Activated CD4-positive, alpha-beta memory T cell treated with anti-CD3 and anti-CD28 coated beads, Interleukin-2, amount 10 ng/mL, durations not matched to agents 7 days and 5 days (primary cell): ENCODE measurements at places on chromosomes 16 and 17.
A peak's percentile ranks its signal among the peaks of the same experiment; 100 is the strongest.

- DNase-seq = no peak
Measured at GRCh38 chr16:2952679-2953078, 11.4 kb upstream of the KREMEN2 start.

DNA sequence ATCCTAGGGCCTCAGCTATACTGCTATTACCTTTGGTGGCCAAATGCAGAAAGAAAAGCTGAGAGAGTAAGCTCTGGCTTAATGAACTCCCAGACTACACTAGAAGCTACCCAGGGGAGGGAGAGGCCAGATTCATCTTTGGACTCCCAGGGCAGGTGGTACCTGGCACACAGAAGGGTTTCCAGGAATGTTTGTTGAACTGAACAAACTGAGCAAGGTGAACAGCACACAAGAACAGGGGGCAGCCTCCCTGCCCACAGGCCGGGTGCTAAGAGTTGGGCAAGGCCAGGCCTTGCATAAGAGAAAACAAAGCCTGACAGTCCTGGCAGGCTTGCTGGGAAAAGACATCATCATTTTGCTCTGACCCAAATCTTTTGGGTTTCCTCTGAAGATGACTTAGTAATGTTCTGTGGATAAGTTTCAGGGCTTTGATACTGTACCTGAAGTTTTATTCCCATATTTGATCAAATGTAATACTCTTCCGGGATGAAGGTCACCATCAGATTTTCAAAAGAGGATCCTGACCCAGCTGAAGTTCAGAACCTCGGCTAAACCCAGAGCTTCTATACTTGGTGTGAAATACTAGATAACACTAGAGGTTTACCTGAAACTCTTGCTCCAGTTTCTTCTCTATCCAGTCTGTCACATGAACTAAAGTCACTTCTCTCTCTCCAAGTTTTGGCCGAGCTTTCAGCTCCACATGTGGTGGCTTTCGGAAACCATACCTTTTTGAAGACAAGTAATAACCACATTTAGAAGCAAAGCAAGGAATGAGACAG lies 20.5 kb upstream of the ERN1 start:
- DNase-seq = no peak

DNA sequence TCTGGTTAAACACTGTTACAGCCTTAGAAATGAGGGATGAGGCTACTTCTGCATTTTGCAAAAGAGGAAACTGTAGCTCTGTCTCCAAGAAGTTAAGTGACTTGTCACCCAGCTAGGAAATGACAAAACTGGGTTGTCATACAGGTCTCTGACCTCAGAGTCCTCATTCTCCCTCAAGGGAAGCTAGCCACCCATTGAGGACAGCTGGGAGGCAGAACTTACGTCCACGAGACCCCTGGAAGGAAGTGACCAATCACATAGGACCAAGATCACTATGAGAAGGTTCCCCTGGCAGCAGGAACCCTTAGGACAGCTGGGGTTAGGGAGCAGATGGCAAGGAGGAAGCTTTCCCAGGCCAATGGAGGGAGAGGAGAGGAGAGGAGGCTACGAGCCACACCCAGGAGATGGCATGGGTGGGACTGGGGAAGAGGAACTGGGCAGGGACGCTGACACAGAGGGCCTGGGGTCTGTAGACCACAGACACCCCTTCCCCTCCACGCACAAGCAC lies 11.2 kb downstream of the METTL22 start:
- DNase-seq = no peak

DNA sequence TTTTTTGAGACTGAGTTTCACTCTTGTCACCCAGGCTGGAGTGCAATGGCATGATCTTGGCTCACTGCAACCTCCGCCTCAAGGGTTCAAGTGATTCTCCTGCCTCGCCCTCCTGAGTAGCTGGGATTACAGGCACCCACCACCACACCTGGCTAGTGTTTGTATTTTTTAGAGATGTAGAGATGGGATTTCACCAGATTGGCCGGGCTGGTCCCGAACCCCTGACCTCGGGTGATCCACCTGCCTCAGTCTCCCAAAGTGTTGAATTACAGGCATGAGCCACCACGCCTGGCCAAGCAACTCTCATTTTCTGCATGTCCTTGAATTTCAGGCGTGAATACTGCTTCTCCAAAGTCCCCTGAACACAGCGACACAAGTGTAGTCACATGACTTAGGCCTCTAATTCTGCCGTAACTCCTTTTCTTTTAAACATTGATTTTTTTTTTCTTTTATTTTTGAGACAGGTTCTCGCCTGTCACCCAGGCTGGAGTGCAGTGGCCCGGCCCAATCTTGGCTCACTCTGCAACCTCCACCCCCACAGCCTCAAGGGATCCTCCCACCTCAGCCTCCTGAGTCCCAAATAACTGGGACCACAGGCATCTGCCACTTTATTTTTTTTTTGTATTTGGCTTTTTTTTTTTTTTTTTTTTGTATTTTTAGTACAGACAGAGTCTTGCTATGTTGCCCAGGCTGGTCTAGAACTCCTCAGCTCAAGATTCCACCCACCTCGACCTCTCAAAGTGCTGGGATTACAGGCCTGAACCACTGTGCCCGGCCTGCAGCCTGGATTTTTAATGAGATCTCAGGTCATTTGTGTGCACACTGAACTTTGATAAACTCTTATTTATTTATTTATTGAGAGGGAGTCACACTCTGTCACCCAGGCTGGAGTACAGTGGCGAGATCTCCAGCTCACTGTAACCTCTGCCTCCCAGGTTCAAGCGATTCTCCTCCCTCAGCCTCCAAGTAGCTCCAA lies 124.6 kb downstream of the KCNJ18 start:
- DNase-seq = no peak

- DNase-seq = peak; percentile 32
Measured at GRCh38 chr17:1347589-1348323, 52.3 kb downstream of the YWHAE start.

- peak; percentile 43 for DNase-seq
Measured at GRCh38 chr17:80781211-80781610, 210.4 kb upstream of the CHMP6 start.

- DNase-seq = no peak
Measured at GRCh38 chr17:73972901-73973300, 230.6 kb upstream of the RPL38 start.

DNA sequence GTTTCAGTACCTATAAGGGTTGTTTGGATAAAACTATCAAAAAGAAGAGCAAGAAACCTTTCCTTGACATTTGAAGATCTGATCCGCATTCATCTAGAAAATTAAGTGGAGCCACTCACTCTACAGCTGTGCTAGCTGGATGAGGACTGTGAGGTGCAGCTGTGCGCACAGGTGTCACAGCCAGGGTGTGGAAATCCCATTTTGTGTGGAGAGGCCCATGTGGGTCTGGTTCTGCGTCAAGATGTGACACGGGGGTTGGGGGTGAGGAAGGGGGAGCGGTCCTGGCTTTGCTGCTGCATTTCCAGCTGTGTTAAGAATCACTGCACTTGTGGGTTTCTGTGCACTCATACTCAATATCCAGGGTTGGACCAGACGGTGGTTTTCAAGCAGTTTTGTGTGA lies 70.7 kb downstream of the CLEC16A start:
- DNase-seq = no peak

GRCh38 chr17:71360301-71360700 lies 760.5 kb upstream of the SOX9 start:
- DNase-seq = no peak

DNA sequence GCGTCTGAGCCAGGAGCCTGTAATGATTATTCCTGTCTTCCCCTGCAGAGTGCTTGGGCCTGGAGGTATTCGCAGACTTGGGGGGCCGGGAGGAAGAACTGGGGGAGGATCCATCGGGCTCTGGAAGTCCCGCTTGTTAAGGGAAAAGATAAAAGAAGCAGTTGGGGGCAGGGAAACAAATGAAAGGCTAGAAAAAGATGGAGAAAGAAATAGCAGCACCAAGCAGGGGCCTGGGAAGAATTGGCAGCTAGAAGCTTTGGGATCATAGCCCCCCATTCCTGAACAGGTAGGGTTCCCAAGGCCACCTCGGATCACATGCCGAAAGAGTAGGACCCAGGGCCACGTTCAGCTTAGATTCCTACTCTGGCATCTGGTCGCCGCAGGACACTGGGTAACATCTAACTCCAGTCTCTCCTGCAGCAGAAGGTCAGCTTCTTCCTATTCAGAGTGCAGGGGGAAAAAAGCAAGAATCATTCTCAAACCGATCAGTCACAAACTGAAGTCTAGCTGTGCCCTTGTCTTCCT lies 23.6 kb downstream of the ADAM11 start:
- no peak for DNase-seq

GRCh38 chr17:7575481-7575883 lies 4.0 kb upstream of the CD68 start:
- DNase-seq = no peak

- DNase-seq = peak; percentile 69
Measured at GRCh38 chr16:20849589-20850390, 43.5 kb downstream of the REXO5 start.

- no peak for DNase-seq
Measured at GRCh38 chr17:56876766-56877179, 37.1 kb downstream of the TRIM25 start.

DNA sequence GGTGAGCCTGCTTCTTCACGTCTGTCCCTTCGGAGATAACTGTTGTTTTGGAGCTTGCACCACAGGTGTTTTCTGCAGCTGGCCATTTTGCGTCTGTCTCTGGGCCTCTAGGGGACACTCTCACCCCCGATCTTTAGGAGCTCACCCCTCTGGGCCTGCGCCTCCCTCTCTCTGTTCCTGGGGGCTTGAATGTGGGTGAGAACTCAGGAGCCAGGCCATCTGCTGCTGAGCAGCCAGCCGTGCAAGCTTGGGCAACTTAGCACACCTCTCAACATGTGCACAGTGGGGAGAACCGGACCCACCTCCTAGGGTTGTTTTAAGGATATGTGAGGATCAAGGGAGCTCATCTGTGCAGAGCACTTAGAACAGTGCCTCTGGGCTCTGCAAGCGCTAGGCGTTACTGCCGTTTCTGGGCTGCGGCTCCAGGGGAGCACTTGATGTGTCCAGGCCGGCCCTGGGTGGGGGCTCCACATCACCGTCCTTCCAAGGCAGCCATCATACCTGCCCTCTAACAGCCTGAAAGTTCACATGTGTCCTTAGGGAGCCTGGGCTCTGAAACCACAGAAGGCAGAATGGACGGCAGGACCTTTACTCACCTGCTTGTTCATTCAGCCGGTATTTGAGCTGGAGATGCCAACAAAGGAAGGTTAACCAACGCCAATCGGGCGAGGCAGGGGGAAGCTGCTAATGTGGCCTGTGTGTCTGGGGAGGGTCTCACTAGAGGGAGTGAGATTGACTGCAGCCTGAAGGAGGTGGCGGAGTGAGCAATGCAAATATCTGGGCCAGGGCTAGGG lies 66.3 kb downstream of the MRC2 start:
- no peak for DNase-seq

DNA sequence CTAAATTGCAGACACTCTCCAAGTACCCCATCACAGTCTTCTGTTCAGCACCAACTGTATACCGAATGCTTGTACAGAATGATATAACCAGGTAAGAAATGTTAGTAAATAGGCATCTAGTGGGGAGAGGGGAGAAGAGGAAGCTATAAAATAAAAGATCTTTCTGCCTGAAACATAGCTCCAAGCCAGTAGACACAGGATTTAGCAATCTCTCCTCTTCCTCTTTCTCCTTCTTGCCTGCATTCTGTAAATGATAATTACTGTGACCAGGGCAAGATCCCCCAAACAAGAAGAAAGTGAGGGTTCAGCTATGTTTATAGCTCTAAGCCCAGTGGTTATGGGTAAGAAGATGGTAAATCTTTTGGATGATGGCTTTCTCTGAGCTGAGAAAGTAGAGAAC lies 17.9 kb downstream of the ACSM3 start:
- no peak for DNase-seq

- DNase-seq = no peak
Measured at GRCh38 chr16:46783800-46784199, 35.7 kb upstream of the MYLK3 start.

GRCh38 chr16:84029297-84030047 lies 13.1 kb downstream of the SLC38A8 start:
- no peak for DNase-seq

DNA sequence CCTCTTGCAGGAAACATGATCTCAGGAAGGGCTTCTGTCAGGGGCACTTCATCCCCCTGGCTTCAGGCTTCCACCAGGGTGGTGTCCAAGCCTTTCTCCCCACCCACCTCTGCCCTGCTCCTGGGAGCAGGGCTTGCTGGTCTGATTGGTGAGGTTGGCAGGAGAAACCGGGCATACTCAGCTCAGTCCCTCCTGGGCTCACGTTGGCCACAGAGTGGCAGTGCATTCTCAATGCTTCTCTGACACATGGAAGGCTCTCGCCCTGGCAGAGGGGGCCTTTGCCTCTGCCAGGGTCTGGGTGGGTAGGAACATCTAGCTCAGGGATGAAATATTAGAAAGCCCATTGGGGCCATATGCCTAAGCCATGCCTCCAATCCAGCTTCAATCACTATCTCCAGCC lies 142.8 kb downstream of the AXIN2 start:
- DNase-seq = no peak

- DNase-seq = no peak
Measured at GRCh38 chr16:66337463-66338188, 28.9 kb upstream of the CDH5 start.
